Trophoblast cell (in vitro differentiated cells and primary cell): ENCODE measurements at places on chromosomes 6 and 20.

GRCh38 chr6:156175971-156176421 is 601.2 kb upstream of the ARID1B start:
- no peak for DNase-seq

GRCh38 chr6:127302728-127303660 is 36.3 kb downstream of the RNF146 start:
- peak; percentile 5 for DNase-seq

- DNase-seq: no peak
Measured at GRCh38 chr6:466564-466963, 75.0 kb downstream of the IRF4 start.

DNA sequence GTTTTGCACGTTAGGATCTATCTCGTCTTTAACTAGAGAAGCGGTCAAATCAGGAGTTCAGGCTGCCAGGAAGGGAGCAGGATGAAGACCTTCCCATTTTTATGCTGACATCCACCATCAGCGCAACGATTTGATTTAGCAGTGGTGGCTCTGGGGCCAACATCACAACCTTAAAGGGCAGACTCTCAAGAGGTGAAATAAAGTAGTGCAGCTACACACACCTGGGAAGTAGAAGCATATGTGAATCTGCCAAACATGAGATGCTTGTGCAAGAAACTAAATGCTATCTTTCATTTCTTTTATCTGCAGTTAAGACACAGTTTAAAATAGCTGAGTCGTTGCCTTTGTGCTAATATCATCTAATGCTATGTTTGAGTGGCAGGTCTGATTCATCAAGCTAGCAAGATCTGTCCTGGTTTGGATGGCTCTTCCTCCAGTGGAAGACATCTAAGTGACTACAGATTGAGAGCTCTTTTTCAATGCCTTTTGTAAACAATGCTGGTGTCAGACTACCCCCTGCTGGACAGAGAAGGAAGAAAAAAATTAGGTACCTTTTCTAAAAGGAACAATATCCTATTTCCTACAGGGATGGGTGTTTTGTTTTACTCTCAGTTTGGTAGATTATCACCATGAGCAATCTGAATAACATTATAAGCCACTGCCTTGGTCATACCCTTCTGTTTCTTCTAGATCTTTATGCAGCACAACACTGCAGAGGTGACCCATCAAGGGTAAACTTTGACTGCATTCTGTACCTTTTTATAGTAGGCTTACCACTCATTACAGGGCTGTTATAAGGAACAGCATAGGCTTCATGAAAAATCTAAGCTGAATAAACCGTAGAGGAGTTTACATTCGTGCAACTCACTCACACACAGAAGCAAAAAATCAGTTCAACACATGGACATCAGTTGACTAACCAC is 171.6 kb upstream of the FBXL4 start:
- DNase-seq: no peak

- DNase-seq: no peak
Measured at GRCh38 chr6:123448306-123448884, 188.4 kb downstream of the TRDN start.

DNA sequence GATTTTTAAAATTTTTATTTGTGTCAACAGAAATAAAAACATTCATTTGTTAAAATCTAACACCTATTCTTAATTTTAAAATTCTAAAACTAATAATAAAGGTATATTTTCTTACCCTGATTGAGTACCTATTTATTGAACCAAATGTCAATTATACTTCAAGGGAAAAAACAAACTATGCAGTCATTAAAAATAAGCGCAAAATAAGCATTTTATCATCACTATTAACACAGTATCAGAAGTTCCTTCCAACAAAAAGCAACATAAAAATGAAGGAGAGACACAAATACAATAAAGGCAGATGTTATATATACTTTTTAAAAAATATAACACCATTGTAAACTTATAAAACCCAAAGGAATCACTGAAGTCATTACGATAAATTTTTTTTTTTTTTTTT is 52.7 kb downstream of the ZHX3 start:
- DNase-seq: no peak

- no peak for DNase-seq
Measured at GRCh38 chr6:16961577-16961976, 140.3 kb upstream of the STMND1 start.

- no peak for DNase-seq
Measured at GRCh38 chr20:6680441-6680840, 87.0 kb upstream of the BMP2 start.

- no peak for DNase-seq
Measured at GRCh38 chr6:126480268-126480667, 140.4 kb downstream of the CENPW start.

DNA sequence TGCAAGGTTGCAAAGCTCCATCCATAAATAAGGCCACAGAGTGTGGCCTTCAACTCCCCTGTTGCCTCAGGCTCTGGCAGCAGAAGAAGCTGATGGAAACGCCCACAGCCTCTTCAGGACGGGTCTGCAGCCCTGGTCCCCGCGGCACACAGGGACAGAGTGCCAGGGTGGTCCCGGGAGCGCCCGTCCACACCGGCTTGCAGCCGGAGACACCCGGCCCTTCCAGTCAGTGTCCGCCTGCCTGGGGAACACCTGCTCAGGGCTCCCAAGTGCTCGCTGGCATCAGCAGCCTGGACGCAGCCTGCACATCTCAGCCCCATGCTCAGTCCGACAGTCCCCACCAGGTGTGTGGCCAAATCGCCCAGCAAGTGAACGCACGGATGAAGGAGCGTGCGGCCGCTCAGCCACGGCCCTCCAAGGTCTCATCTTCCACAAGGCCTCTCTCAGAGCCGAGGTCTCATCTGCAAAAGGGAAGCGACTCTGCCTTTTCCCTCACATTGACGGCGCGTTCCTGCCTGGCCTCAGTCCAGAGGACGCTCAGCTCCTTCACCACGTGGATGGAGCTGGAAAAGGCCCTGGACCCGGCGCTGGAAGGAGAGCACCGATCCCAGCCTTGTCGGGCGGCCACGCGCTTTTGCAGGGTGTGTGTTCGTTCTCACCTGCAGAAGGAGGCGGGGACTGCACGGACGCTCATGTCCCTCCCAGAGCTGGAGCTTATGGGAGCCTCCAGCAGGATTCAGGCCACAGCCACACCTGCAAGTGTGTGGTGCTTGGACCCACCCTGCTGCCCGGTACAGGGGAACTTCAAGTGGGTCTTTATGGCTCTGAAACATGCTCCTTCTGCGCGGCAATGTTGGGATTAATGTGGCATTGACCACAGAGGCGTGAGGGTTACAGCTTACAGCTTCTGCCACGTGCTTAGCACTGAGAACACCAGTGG is 180.4 kb downstream of the DLL1 start:
- no peak for DNase-seq

DNA sequence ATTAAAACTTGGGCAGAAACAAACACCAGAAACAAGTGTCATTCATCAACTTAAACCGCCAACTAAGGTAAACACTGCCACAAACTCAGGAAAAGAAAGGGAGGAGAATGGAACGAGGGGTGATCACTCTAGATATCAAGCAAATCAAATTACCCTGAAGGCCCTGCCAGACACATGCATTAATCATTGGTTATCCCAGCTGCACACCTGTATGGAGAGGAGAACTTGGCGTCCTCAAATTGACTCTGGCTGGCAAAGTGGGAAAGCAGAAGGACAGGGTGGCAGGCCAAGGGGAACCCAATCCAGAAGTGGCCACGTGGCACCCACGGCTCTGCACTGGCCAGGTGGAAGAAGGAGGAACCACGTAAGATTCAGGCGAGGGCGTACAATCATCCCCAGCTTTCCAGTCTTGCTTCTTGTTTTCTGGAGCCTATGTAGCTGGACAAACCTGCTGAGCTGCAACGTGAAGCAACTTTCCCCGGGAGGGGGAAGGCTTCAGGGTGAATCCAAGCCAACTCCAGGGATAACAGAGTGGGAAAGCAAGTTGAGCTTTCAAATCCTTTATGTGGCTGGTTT is 156.2 kb upstream of the JARID2 start:
- peak; percentile 92 for DNase-seq

DNA sequence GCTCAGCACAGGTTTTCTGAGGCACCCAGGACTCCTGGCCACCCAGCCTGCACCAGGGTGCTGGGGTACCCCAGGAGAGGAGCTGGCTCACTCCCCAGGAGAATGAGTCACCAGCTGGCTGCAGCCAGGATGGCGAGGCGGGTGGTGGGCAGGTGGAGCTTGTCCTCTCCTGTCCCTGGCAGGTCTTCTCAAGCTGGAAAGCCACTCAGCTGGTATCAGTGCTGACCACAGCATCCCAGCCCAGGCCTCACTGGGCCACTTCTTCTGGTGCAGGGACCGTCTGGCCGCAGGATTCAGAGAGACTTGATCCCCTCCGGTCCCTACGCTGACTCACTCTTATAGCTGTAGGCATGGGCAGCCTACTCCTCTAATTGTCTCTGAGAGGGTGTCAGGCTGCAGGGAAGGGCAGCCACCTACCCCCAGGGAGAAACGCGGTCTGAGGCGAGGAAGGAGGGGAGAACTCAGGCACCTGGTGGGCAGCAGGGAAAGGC is 22.2 kb downstream of the TFEB start:
- peak; percentile 5 for DNase-seq
